ENCODE measurements at places on chromosomes 2 and 18.

GRCh38 chr2:108805782-108806181, 19.2 kb downstream of the CCDC138 start:
- no peaks in the 10 kb centered on the region for H3K27me3 ChIP-seq
- no peaks in the 10 kb centered on the region for H3K4me1 ChIP-seq
- no peak overlapping the region for H3K4me3 ChIP-seq
- no peak overlapping the region for H3K27ac ChIP-seq
- peaks cover 58% of the 10 kb centered on the region for H3K36me3 ChIP-seq

DNA sequence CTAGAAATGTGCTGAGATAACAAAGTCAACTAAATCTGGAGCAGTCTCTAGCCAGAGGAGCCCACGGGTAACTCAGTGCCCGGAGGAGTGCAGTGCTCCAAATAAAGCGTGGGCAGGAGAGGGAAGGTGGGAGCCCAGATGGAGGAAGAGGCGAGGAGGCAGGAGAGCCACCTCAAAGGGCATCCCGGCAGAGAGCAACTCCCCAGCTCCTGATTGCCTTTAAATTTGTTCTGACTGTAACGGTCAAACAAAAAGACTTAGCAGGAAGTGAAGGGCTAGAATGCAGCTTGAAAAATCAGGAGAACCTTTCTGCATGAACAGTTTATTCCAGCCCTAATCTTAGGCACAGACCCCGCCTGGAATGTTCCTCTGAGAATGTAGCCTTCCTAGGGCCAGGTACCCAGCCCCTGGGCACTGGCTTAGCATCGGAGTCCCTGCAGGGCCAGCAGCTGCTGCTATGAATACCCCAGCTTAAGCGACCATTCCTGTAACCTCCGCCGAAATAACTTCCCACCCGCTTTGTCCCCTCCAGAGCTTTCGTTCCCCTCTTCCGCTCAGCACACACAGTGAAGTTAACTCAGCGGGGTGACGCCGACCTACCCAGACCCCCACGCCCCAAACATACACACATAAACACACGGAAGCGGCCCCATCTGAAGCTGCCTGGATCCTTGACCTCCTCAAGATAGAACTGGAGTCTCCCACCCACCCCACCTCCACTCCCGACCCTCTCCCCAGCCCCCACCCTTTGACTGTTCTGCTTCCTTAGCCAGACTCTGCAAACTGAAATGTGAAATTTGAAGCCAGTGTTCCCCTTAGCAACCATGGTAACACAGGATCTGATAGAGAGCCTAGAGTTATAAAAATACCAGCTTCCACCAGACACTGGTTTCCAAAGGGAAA, 123.2 kb downstream of the SMAD7 start:
- no peak overlapping the region for H3K4me3 ChIP-seq
- peaks cover 16% of the 10 kb centered on the region for H3K4me1 ChIP-seq
- no peak overlapping the region for H3K27ac ChIP-seq

- no peak for DNase-seq
- no peak overlapping the region for H3K27ac ChIP-seq
- no peaks in the 10 kb centered on the region for H3K27me3 ChIP-seq
- no peak overlapping the region for H3K4me3 ChIP-seq
- H3K36me3 ChIP-seq = no peaks in the 10 kb centered on the region
These were observed 855.1 kb downstream of the TMEM182 start for GRCh38 chr2:103616891-103617290.

- H3K36me3 ChIP-seq = no peaks in the 10 kb centered on the region
- H3K27ac ChIP-seq = no peak overlapping the region
- no peak overlapping the region for H3K4me3 ChIP-seq
- DNase-seq = no peak
These were observed 34.9 kb downstream of the GAD1 start for GRCh38 chr2:170851635-170852034.

GRCh38 chr2:223587301-223587700, 14.9 kb downstream of the SCG2 start:
- no peaks in the 10 kb centered on the region for H3K4me1 ChIP-seq
- H3K36me3 ChIP-seq = no peaks in the 10 kb centered on the region
- H3K4me3 ChIP-seq = no peak overlapping the region
- DNase-seq = no peak

DNA sequence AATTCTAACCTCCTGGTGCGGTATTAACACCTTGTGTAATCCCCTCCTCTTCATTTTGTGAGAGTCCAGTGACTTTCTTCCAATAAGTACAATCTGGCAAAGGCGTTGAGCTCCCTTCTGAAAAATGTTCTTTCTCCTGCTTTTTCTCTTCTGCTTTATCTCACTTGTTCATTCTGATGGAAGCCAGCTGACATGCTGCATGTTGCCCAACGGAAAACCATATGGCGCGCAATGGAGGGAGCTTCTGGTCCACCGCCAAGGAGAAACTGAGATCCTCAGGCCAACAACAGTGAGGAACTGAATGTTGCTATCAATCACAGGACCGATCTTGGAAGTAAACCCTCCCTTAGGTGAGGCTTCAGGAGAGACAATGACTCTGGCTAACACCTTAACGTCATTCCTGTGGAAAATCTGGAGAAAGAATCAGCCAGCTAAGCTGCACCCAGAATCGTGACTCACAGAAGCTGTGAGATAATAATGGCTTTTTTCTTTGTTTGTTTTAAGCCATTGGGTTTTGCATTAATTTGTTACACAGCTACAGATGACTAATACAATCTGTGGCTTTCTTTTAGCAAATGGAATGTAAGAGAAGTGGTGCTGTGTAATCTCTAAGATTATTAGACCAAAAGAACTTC, 1323.9 kb upstream of the DDX18 start:
- no peaks in the 10 kb centered on the region for H3K4me1 ChIP-seq
- no peaks in the 10 kb centered on the region for H3K27me3 ChIP-seq
- H3K36me3 ChIP-seq = no peaks in the 10 kb centered on the region
- DNase-seq = no peak
- no peak overlapping the region for H3K4me3 ChIP-seq
- no peak overlapping the region for H3K27ac ChIP-seq

- no peaks in the 10 kb centered on the region for H3K27me3 ChIP-seq
- no peak for DNase-seq
- no peaks in the 10 kb centered on the region for H3K4me1 ChIP-seq
- H3K4me3 ChIP-seq = no peak overlapping the region
- no peaks in the 10 kb centered on the region for H3K36me3 ChIP-seq
- no peak overlapping the region for H3K27ac ChIP-seq
These were observed 45.5 kb downstream of the OSR1 start for GRCh38 chr2:19312949-19313348.

DNA sequence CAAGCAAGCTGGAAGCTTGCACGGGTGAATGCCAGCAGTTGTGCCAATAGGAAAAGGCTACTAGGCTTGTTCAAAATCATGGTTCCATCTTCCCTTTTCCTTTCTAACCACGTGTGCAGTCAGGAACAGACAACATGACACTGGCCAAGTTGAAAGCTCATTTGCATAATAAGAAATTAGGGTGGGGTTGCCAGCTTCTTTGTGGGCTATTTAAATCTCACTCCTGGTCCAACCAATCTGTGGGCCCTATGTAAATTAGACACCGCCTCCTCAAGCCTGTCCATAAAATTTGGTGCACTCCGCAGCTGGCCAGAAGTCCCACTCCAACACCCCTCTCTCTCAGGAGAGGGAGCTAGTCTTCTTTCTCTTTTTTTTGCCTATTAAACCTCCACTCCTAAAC, 1948.4 kb upstream of the PIK3C3 start:
- no peak overlapping the region for H3K27ac ChIP-seq
- H3K36me3 ChIP-seq = no peaks in the 10 kb centered on the region
- H3K4me3 ChIP-seq = no peak overlapping the region
- DNase-seq = no peak
- no peaks in the 10 kb centered on the region for H3K27me3 ChIP-seq
- no peaks in the 10 kb centered on the region for H3K4me1 ChIP-seq

GRCh38 chr2:238169708-238170251, 11.0 kb downstream of the ERFE start:
- H3K4me1 ChIP-seq = no peaks in the 10 kb centered on the region
- DNase-seq = no peak
- peaks cover 4% of the 10 kb centered on the region for H3K27me3 ChIP-seq
- no peak overlapping the region for H3K27ac ChIP-seq

DNA sequence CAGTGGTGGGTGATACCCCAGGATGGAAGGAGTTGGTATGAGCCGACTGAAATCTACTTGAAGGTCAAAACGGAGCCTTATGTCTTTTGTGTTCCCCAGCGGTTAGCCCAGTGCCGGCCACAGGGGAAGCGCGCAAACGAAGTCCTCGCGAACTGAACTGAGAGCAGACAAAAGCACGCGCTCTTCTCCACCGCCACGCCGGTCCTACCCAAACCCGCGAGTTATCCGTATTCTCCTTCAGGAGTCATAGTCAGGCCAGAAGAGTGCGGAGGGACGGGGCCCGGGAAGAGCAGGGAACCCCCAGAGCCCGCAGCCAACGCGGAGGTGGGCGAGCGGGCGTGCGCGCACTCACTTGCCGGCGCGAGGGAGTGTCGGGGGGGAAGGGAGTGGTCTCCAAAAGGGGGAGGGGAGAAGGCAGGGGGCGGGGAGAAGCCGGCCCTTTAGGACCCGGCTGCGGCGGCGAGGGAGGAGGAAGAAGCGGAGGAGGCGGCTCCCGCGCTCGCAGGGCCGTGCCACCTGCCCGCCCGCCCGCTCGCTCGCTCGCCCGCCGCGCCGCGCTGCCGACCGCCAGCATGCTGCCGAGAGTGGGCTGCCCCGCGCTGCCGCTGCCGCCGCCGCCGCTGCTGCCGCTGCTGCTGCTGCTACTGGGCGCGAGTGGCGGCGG, at the start of gene IGFBP2:
IGFBP2 (plus strand) TSS at position 469 of the 664 bp plus-strand sequence; CDS start at position 573, 104 bp downstream.
- H3K27ac ChIP-seq = no peak within 1 kb of the TSS
- H3K4me1 ChIP-seq = peaks cover 14% of the 10 kb centered on the region
- peak within 1 kb of the TSS; percentile 62 for H3K4me3 ChIP-seq
- H3K27me3 ChIP-seq = peaks cover 78% of the 10 kb centered on the region
- no peak for DNase-seq
- peaks cover 2% of the 10 kb centered on the region for H3K36me3 ChIP-seq

- no peaks in the 10 kb centered on the region for H3K36me3 ChIP-seq
- H3K4me3 ChIP-seq = no peak overlapping the region
- peaks cover 2% of the 10 kb centered on the region for H3K27me3 ChIP-seq
These were observed 111.5 kb upstream of the SH3BP4 start for GRCh38 chr2:234840336-234840735.

DNA sequence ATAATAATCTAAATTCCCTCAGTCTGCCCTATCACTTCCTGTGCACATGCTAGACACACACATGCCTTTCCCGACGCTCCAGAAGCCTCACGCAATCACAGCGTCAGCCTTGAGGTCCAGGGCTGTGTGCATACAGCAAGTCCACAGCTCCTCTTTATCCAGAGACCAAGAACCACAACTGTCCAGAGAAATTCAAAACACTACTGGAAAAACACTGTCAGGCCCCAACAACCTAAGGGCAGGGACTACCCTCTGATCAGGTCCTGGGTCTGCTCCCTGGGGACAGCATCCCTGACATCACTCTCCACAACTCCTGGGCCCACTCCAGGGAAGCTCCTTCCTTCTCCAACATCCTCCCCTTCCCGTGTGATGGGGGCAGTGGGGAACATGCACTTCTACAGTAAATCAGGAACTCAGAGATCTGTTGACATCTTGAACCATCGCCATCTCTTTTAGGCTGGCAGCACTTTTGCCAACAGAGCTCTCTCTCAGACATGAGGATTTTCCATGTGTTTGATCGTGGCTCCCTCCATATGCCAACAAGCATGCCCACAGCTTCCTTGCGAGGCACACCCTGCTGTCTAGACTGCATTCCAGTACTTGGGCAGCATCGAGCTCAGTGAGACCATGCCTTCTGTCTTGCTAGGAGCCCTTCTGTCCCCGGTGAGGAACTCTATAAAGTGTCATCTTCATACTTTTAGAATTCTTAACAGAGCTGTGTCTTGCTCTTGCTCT, 15.4 kb downstream of the TEX51 start:
- no peaks in the 10 kb centered on the region for H3K36me3 ChIP-seq
- H3K4me1 ChIP-seq = no peaks in the 10 kb centered on the region
- DNase-seq = no peak
- H3K4me3 ChIP-seq = no peak overlapping the region

- peaks cover 35% of the 10 kb centered on the region for H3K27me3 ChIP-seq
- H3K36me3 ChIP-seq = no peaks in the 10 kb centered on the region
- peaks cover 22% of the 10 kb centered on the region for H3K4me1 ChIP-seq
- H3K27ac ChIP-seq = no peak overlapping the region
These were observed 85.6 kb downstream of the MOGAT1 start for GRCh38 chr2:222756951-222757650.

DNA sequence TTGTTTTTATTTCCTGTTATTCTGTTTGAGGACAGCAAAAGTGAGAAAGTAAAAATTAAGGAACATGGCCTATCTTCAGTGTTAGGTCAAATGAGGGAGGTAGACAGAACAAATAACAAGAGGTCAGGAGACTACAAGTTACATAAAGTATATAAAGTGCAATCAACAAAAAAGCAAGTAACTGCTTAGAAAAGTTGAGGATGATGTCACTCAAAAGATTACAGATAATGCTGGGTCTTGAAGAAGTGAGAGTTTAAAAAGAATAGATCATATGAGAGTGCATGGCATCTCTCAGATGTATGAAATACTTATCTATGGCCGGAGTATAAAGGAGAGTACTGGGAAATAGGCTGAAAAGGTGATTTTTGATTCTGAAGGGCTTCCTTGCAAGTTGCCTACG, 79.9 kb downstream of the LNPK start:
- no peak overlapping the region for H3K4me3 ChIP-seq
- H3K4me1 ChIP-seq = no peaks in the 10 kb centered on the region
- no peak for DNase-seq
- H3K36me3 ChIP-seq = peaks cover 13% of the 10 kb centered on the region
- H3K27ac ChIP-seq = no peak overlapping the region

GRCh38 chr2:15315411-15315810, 245.7 kb downstream of the NBAS start:
- no peak for DNase-seq
- H3K4me3 ChIP-seq = no peak overlapping the region
- H3K36me3 ChIP-seq = peaks cover 73% of the 10 kb centered on the region
- H3K27me3 ChIP-seq = no peaks in the 10 kb centered on the region

- H3K36me3 ChIP-seq = peaks cover 2% of the 10 kb centered on the region
- no peak for DNase-seq
- no peak overlapping the region for H3K4me3 ChIP-seq
- H3K4me1 ChIP-seq = peaks cover 49% of the 10 kb centered on the region
- peaks cover 5% of the 10 kb centered on the region for H3K27me3 ChIP-seq
- no peak overlapping the region for H3K27ac ChIP-seq
These were observed 58.2 kb downstream of the PMAIP1 start for GRCh38 chr18:59957957-59958356.

DNA sequence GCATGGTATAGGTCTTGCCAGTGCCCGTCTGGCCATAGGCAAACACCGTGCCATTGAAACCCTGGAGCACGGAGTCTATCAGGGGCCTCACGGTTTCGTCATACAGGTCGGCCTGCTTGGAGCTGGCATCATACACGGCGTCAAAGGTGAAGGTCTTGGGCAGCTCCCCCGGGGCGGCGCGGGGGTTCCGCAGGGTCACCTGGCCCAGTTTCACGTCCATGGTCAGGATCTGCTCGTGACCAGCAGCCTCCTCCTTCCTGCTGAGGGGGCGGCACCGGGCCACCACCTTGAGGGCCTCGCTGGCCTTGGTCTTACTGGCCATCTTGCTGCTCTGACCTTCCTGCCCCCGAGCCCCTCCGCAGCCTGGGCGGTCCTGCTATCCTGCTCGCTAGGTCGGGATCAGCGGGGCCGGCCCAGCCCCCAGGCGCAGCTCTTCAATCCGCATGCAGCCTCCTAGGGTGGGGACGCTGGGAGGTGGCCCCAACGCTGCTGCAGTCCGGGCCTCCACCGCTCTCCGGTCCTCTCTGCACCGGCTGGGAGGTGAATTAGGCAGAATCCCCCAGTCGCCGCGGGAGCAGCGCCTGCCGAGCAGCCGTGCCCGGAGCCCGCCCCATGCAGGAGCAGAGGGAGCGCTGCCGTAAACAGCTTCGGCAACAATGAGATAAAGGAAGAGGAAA, 563 bp downstream of the KIF3C start:
- DNase-seq = peak; percentile 50
- no peaks in the 10 kb centered on the region for H3K36me3 ChIP-seq
- H3K27ac ChIP-seq = peak overlapping the region; percentile 68
- peaks cover 17% of the 10 kb centered on the region for H3K4me1 ChIP-seq

All from activated CD8-positive, alpha-beta memory T cell treated with anti-CD3 and anti-CD28 coated beads, Interleukin-2, amount 10 ng/mL, durations not matched to agents 7 days and 5 days (primary cell).